ENCODE measurements at places on chromosomes 4 and X. TPM values are rescaled to one million over a fixed set of nuclear protein-coding genes. Genes with fewer than 3 reads are reported as not detected.

The MAGEB1 gene
- total RNA-seq: not detected

The GAB3 gene
- total RNA-seq: not detected

The F8 gene
- total RNA-seq: 1.6 TPM

The FOXR2 gene
- not detected for total RNA-seq

The AFP gene
- 0.24 TPM for total RNA-seq

The ADH1C gene
- total RNA-seq: 5.8 TPM

DNA sequence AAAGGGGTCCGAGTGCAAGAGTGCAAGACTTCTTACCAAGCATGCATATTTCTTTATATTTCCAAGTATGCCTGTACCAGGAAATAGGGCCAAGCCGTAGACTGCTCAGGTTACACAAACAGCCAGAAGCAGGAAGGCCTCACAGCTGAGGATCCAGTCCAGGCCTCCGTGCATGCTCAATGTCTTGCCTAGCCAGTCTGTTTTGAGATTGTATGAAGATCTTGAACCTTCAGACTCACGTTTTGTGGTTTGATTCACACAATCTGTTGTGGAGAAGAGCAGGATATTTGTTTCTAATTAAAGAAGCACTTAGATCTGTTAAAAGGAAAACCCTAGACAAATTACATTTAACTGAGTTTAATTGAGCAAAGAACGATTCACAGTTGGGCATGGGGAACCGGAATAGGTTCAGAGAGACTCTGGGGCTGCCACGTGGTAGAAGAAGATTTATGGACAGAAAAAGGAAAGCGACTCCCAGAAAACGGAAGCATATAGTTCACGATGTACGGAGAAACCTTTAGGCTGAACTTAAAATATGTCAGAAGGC is 1.2 kb downstream of the MGST2 start:
- DNase-seq: peak; percentile 49

GRCh38 chr4:185093603-185094002 is 49.5 kb upstream of the SLC25A4 start:
- no peak for DNase-seq

GRCh38 chr4:87034527-87034926 is 99.7 kb downstream of the AFF1 start:
- no peak for DNase-seq

GRCh38 chr4:142475663-142476062 is 370.4 kb downstream of the INPP4B start:
- no peak for DNase-seq

DNA sequence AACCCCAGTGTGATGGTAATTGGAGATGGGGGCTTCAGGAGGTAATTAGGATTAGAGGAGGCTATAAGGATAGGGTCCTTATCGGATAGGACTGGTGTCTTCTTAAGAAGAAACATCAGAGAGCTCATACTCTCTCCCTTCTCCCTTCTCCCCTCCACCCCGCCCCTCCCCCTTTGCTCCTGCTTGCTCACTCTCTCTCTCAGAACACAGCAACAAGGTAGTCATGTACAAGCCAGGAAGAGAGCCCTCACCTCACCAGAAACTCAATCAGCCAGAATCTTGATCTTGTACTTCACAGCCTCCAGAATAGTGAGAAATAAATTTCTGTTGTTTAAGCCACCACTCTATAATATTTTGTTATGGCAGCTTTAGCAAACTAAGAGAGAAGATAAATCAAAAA is 4.5 kb downstream of the DDX60L start:
- no peak for DNase-seq

- DNase-seq: no peak
These were observed 46.3 kb downstream of the SH3KBP1 start for GRCh38 chrX:19840899-19841648.

GRCh38 chr4:11421116-11421515 is 7.6 kb downstream of the HS3ST1 start:
- DNase-seq: no peak

GRCh38 chrX:110410603-110411002 is 52.0 kb downstream of the RTL9 start:
- DNase-seq: no peak

DNA sequence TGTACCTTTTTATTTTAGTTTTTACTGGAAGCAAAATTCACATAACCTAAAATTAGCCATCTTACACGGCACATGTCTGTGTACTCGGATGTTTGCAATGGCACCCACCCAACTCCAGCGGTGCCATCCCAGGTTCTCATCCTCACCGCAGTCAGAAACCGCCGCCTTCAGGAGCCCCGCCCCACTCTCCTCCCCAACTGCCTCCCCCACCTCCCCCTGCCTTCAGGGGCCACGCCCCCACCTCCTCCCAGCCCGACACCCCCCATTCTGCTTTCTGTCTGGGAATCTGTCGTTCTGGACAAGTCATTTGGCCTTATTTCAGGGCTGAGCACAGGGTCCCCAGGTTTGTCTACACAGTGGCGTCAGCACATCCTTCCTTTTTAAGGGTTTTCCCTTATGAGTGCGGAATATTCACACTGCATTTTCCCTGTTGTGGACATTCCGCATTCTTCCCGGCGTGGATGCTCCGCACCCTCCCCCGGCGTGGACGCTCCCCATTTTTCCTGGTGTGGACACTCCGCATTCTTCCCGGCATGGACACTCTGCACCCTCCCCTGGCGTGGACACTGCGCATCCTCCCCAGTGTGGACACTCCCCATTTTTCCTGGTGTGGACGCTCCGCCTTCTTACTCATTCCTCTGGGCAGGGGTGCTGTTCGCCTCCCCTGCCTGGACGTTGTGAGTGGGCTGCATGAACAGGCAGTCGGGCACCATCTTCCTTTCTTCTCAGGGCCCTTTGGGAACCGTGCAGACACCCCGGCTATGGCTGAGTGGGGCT is 135.4 kb upstream of the NKX1-1 start:
- no peak for DNase-seq

DNA sequence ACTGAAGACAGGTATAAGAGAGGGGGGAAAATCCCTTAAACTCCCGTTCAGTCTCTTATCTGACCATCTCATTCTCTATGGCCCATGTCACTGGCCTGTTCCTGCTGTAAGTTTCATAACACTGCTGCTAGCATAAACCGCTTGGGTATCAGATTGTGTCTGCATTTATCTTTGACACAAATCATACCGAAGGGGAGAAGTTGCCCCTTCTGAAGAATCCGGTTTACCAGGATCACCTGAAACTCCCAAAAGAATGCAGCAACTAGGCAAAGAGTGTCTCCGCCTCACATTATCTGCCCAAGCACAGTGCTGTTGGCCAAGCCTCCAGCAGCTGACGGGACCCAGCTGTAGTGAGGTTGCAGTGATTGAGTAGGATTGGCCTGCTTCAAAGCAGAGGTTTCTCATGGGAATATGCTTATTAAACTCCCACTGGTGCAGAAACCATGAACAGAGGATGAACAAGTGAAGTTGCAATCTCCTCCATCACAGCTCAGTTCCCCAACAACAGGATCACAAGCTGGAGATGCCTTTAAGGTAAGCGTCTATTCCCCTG is 71.3 kb upstream of the PUDP start:
- DNase-seq: no peak

GRCh38 chrX:97597954-97598353 is 714.2 kb downstream of the RPA4 start:
- DNase-seq: no peak

DNA sequence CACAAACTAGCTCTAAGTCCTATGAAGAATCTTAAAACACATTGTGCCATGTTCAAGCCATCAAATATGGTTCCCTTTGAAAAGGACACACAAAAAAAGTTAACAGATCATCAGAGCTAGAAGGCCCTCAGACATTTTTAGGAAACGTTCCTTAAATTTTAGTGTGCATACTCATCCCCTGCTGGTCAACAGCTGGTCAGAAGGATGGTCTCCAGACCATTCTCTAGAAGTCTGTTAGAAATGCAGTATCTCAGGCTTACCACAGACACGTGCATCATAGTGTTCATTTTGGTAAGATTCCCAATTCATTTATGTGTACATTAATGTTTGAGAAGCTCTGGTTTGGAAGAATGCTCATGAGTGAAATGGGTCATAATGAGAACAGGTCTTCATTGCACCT is 523.1 kb downstream of the INPP4B start:
- no peak for DNase-seq
